Fibroblast of skin of right biceps (primary cell): ENCODE measurements at places on chromosomes 13 and 19.

- no peak for DNase-seq
Observed at GRCh38 chr19:32421589-32422361, 16.2 kb downstream of the DPY19L3 start.

DNA sequence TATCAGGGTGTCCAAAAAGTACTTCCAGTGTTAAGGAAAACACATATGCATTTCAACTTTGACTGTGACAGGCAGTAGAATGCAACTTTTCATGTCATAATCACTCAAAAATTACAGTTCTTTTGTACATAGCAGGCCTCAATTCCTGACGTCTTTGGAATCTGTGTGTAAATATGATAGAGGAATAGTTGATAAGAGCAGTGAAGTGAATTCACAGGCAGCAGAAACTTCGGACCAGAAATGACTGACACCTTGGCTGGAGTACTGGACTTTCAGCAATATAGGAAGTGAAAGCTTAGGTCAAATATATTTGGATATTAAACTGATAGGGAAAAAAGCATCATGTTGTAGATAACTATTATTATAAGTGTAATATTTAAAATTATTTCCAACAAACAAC is 1741.2 kb upstream of the PCDH20 start:
- DNase-seq: no peak

DNA sequence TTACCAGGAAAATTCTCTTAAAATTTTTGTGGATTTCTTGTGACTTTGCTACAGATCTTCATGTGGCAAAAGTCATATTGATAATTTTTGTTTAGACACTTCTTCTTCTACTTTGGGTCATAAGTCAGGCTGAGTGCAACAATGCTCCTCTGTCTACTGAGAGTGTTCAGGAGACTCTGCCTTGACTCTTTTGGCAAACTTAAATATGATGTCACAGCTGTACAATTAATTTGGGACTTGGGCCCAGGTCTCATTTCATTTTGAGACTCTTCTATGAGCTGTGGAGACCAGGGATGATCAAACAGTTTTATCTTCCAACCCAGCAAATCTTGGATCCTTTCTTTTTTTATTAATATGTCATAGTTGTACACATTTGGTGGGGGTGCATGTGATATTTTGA is 19.7 kb upstream of the IPO5 start:
- DNase-seq: no peak

GRCh38 chr13:95471960-95472359 is 80.6 kb upstream of the CLDN10 start:
- no peak for DNase-seq

- no peak for DNase-seq
Observed at GRCh38 chr13:45021250-45021649, 31.9 kb downstream of the GPALPP1 start.

DNA sequence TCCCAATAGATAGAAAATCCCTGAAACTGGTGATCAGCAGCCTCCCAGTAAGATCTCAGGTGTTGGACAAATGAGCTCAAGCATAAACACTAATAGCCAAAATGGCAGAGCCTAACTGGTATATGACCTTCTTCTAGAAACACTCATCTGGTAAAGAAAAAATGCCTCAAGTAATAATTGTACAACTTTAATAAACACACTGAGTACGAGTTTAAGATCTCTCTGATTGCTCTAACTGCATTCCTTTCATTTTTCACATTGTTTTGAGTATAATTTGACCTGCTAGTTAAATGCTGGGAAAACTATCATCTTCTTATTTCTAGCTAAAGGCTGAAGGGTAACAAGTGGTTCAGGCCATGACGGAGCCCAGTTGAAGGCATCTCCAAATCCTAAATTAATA is 2009.5 kb upstream of the PCDH20 start:
- DNase-seq: peak; percentile 38

GRCh38 chr19:57271280-57271679 is 9.0 kb upstream of the ZNF460 start:
- DNase-seq: no peak

DNA sequence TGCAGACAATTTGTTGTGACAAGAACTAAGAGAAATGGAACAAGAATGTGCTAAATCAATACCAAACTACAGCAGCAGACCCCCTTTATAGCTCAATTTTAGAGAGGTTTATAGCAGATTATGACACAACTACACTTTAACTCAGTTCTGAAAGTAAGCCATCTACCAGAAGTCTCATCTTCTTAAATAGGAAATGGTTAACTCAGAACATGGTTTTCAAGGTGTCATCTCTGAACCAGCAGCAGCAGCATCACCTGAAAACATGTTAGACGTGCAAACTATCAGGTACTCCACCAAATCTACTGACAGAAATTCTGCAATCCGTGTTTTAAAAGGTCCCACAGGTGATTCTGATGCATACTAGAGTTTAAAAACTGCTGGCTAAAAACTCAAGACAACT is 6.8 kb downstream of the LHFPL6 start:
- DNase-seq: no peak

GRCh38 chr19:56538254-56538760 is 441 bp upstream of the ZFP28 start:
- peak; percentile 88 for DNase-seq

GRCh38 chr13:24905242-24905641 is 141.3 kb downstream of the RNF17 start:
- DNase-seq: peak; percentile 47

GRCh38 chr19:17722655-17723240 is 3.5 kb downstream of the MAP1S start:
- DNase-seq: no peak

GRCh38 chr19:5609881-5610448 is 12.6 kb downstream of the SAFB2 start:
- DNase-seq: no peak

GRCh38 chr13:99178636-99179035 is 22.0 kb upstream of the UBAC2 start:
- no peak for DNase-seq

- peak; percentile 88 for DNase-seq
Observed at GRCh38 chr13:114043421-114044053, 69.7 kb upstream of the C13orf46 start.

- DNase-seq: no peak
Observed at GRCh38 chr13:61880578-61881283, 465.1 kb upstream of the PCDH20 start.

DNA sequence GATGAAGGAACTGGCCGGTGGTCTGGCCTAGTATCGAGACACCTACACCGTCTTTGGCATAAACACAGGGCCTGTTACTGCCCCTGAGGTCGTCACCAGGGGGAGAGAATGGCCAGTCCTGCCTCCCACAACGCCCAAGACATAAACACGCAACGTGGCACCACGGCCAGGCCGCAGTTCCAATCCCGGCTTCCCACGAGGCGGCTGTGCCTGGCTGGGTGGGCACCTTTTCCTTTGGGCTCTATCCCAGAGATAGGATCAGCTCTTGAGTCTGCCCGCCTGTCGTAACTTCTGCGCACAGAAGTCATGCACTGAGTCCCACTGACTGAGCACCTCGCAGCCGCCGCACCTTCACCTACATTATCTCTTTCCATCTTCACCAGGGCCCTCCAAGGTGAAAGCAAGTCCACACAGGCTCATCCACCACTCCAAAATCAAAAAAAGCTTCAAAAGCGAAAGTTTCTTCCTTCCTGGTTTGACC is 1.1 kb downstream of the MIER2 start:
- peak; percentile 7 for DNase-seq

DNA sequence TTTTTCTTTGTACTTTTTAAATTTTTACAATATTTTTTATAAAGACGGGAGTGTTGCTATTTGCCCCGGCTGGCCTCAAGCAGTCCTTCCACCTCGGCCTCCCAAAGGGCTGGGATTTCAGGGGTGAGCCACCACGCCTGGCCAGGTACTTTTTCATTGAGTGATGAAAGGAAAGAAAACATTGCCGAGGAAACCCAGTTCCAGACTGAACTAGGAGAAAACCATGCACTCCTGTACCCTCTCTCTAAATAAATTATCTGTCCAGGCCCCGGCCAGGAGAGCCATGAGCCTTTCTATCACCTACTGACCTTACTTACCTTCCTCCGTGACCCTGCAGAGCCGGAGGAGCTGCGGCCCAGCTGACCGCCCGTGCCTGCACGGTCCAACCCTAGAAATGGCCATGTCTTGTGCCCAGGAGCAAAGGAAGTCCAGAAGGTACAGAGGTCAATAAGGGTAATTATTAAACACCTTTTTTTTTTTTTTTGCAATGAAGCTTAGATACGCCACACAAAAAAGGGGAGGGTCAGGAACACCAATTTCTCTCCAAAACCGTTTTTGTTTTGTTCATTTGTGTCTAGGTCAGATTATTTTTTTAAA is at the start of gene SLC7A9:
SLC7A9 (minus strand) TSS at position 399 of the 597 bp plus-strand sequence. CDS start 1,233 bp downstream, outside the sequence.
- DNase-seq: no peak

DNA sequence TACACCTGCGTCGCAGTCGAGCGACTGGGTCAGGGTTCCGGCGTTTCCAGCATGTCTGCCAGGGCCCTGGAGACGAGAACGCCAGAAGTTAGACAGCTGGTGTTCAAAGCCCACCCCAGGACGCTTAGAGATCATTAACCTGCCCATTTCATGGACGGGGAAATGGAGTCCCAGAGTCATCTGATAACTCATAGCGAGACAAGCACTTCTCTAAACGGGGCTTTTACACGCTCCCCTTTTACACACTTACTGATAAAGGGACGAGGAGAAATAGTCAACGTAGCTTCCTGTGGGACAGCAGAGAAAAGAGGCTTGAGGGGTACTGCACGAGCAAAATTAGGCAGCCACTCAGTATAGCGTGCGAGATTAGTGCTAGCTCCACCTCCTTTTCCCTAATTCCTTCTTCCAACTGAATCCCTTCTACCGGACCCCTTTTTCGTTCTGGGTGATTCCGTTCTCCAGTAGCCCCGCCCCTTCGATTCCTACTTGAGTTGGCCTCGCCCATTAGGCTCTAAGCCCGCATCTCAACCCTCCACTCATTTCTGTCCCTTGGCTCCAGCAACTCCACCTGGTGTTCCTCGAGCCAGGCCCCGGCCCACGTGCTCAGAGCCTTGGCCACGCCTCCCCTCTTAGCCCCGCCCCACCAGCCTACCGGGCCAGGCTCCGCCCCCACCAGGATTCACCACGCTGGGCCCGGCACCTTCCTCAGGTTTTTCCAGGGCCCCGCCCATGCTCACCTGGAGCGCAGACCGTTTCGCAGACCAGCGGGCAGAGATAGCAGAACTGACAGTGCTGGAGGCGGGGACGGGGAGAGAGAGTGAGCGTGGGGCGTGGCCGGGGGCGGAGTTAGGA is 3.7 kb downstream of the HRC start:
- peak; percentile 42 for DNase-seq

GRCh38 chr19:35211545-35212230 is 16.9 kb downstream of the FAM187B start:
- no peak for DNase-seq

- peak; percentile 65 for DNase-seq
Observed at GRCh38 chr19:56273563-56274117, 1.1 kb downstream of the EDDM13 start.

GRCh38 chr13:107864543-107865317 is 350.6 kb downstream of the LIG4 start:
- DNase-seq: peak; percentile 64

DNA sequence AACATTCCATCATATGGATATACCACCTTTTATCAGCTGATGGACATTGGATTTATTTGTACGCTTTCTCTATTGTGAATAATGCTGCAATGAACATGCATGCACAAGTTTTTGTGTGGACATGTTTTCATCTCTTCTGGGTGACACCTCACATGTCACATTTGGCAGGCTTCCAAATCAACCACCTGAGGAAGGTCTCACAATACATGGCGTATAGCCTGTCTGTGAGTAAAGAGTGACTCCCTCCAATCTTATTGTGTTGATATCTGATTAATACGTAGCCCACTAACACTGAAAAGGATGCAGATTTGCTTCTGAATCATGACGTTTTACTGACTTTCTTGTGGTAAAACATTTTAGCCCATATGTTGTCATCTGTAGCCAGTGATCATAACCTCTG is 61.1 kb downstream of the SLC15A1 start:
- no peak for DNase-seq

DNA sequence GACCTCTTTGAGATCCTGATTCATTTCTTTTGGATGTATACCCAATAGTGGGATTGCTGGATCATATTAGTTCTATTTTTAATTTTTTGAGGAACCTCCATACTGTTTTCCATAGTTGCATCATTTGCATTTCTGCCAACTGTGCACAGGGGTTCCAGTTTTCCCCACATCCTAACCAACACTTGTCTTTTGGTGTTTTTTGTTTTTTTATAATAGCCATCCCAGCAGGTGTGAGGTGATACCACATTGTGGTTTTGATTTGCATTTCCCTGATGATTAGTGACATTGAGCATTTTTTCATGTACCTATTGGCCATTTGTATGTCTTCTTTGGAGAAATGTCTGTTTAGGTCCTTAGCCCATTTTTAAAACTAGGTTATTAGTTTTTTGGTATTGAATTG is 18.8 kb upstream of the GPR183 start:
- DNase-seq: no peak

GRCh38 chr13:75617230-75617629 is 18.9 kb upstream of the LMO7 start:
- no peak for DNase-seq

GRCh38 chr13:29969286-29969685 is 118.9 kb upstream of the UBL3 start:
- DNase-seq: peak; percentile 94

GRCh38 chr19:7887408-7888144 is 734 bp upstream of the LRRC8E start:
- DNase-seq: no peak

DNA sequence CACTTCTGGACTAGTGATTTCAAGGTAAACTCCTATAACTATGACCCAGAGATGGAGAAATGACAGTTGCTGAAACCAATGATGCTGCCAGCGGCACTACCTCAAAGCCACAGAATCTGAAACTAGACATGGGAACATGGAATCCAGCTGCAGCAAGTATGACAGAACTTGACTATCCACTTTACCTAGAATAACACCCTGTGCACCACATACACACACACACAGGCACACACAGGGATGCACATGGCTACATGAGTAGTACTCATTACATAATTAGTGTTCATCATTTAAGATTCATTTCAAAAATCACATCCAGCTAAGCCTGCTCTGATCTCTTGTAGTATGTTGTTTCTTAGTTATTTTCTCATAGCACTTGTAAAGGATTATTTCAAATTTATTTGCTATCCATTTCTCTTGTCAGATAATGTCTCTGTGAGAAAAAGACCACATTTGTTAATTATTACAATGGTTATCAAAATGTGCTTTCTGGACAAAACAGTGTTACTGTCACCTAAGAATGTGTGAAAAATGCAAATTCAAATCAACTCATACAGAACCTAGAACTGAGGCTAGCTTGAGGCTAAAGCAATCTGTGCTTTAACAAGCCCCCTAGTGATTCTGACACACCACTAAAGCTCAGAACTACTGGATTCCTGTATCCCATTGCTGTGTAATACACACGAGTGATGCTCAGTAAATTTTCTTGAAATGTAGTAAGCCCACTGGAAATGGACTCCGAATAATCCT is 59.4 kb downstream of the WTIP start:
- no peak for DNase-seq

DNA sequence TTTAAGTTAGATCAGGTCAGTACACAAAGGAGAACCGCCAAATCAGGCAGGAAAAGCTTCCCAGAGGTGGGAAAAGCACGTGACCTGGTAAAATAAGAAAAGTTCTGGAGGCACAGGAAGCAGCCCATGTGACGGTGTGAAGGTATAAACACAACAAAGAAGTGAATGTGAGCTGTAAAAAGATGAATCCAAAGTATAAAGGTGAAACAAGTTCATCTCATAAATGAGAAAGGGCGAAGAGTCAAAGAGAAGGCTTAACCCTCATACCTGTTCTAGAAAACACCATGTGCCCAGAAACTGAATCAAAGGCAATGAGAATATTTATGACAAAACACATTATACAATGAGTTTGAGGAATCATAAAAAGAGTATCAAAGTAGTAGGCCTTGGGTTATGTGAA is 47.0 kb downstream of the USP12 start:
- DNase-seq: no peak

GRCh38 chr19:55206664-55207500 is 2.4 kb downstream of the PTPRH start:
- DNase-seq: peak; percentile 90
